BE2C (cell line): ENCODE measurements at places on chromosomes 5 and 9.

DNA sequence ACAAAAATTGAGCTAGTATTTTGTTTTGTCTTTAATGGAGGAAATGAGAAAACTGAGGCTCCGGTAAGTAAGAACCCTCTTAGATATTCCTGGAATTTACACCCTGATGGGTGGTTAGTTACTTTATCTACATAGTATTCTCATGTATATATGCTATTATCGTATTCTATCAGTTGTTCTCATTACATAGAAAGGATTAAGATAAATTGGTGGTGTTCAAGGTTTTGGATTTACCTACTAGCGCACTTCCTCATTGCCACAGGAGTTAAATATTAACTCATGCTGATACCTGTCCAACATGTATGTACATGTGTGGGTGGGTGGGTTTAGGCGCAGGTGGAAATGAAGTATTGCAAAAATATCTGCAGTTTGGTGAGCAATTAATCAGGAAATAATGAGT, 61.1 kb upstream of the IFNE start:
- DNase-seq, result no peak

- no peak for DNase-seq
Observed at GRCh38 chr9:84343111-84343521, 2.6 kb upstream of the SLC28A3 start.

DNA sequence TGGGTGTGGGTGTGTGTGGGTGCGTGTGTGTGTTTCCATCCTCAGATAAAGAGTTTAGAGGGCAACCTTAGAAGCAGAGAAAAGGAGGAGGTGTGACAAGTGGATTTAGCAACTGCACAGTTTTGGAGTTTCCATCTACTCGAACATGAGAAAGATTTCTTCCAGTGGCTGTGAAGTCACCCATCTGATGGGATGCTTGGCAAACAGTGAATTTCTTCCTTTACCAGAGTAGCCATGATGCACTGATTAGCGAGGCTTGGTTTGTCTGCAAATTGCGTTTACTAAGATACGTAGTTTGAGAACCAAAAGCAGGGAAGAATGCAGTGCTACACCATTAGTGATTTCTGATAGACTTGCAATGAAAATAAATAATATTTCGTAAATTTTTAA, 791 bp upstream of the STARD4 start:
- DNase-seq, result no peak

DNA sequence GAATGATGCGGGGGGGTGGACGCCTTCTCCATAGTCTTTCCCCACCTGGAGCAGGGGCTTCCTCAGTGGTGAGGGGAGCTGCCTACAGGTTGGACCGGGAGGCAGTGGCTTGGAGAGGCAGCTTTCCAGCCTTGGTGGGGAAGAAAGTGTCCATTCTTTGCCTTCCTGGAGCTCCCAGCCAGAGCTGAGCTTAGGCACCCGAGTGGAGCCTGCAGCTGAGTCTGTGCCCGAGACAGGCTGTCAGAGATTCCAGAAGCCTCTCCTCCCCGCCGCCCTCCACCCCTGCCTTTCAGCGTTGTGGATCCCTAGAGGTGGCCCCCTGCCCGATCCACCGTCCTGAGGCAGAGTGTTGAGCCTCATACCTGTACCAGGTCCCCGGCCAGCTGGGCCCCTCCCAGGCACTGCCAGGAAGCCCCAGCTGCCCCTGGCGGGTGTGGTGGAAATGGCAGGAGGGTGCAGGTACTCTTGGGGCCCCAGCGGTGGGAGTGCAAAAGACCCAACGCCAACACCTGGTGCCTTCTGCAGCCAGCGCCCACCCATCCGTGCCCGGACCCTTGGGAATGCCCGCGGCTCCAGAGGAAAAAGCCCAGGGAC, 112.0 kb downstream of the RXRA start:
- DNase-seq, result no peak

DNA sequence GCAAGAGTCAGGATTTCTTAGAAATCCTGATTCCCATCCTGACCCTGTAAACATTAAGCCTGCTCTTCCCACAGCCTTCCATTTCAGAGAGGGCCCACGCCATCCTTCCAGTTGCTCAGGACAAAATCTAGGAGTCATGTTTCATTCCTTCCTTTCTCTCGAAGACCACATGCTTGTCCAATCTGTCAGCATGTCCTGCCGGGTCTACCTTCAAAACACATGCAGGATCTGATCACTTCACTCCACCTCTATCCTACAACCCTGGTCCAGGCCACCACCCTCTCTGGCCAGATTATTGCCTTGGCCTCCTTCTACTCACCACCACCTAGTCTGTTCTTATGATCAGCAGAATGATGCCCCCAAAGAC, 79.8 kb downstream of the C5orf15 start:
- DNase-seq, result no peak

- DNase-seq, result peak; percentile 16
Observed at GRCh38 chr5:97062046-97062445, 80.4 kb downstream of the LIX1 start.

- no peak for DNase-seq
Observed at GRCh38 chr9:107389617-107390071, 99.9 kb downstream of the KLF4 start.

- no peak for DNase-seq
Observed at GRCh38 chr9:87157366-87158031, 210.2 kb upstream of the GAS1 start.

DNA sequence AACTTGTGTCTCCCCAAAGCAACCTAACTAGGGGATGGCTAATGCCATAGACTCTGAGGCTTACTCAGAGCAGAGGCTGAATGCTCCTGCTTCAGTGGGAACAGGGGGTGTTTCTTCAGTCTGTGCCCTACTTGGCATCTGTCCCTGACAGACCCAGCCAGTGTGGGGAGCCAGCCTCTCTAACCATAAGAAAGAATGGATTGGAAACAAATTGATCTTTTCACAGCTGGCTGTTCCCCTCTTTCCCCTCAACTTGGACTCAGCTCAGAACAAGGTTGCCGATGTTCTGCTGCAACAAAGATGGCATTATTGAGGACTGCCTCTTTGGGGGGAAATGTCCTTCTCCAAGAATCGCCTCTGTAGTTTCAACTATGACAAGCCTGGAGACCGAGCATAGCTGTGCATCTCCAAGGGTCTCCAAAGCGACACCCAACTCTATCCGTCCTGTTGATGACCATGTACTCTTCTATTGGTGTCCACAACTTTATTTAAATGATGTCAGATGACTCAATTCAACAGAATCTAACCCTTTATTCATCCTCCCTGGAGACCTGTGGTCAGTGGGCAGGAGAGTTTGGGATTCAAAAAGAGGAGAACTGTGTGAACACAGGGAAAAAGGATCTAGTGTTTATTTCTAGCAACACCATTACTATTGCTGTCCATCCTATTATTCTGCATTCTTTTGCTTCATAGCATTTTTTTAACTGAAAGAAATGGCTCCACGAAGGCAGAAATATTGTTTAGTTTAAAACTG, 24.7 kb upstream of the TNC start:
- DNase-seq, result no peak

GRCh38 chr9:110995420-110996340, 42.6 kb downstream of the LPAR1 start:
- DNase-seq, result no peak

DNA sequence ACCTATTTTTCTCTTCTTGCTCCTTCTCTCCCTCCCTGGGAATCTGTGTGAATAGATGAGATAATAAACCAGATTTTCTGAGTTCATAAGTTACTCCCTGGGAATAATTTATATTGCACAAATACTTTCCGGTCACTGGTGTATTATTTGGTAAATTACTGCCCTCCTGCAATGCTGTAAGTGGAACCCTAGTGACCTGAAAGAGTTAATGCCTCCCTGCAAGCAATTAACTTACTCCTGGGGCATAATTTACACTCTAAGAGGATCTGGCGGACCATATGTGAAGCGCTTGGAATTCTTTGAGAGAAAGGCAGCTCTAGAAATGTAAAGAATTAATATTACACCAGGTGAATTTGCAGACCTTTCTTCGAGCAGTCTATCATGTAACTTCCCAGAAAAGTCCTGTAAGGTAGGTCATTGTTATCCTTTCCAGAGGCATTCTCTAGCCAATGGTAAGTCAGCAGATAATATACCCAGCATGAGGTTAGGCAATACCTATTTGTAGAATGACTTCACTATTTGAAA, 7.0 kb upstream of the GDNF start:
- DNase-seq, result no peak

DNA sequence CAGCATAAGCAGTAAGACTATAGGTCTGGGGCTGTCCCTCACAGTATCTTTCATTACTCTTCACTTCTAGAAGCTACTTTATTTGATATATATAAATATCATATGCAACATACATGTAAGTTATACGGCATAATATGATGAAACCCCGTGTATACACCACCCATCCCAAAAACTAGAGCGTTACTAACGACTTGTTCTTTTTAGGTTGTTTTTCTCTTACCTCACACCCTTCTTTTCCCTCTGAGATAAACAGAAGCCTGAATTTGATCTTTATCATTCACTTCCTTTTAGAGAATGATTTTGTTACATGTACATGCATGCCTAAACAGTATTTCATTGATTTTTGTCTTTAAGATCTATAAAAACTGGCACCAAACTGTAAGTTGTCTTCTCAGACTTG, 3.7 kb downstream of the TRMO start:
- no peak for DNase-seq
